Hematopoietic multipotent progenitor cell treated with erythropoietin and hydrocortisone succinate and interleukin-3 and kit ligand, for 8 days (in vitro differentiated cells): ENCODE measurements at places on chromosomes 3 and 15.
A peak's percentile ranks its signal among the peaks of the same experiment; 100 is the strongest.

GRCh38 chr3:168100777-168101492 is 5.2 kb upstream of the GOLIM4 start:
- no peak for DNase-seq

GRCh38 chr3:145266368-145266767 is 894.6 kb downstream of the PLOD2 start:
- no peak for DNase-seq

DNA sequence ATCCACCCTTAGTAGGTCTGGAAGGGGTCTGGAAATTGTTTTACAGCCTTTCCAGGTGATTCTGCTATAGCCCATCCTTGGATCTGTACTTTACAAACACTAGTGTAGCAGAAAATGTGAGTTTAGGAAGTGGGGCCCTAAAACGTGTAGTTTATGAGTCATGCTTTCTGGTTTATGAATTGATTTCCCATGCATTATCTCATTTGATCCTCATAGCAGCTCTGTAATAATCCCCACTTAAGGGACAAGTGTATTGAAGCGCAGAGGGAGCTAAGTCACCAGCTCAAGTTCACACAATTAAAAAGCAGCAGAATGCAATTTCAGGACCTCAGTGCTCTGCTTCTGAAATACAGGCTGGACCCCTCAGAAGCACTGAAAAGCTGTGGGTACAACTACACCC is 22.7 kb upstream of the STARD5 start:
- no peak for DNase-seq

- no peak for DNase-seq
Observed at GRCh38 chr15:79065361-79065705, 25.2 kb downstream of the RASGRF1 start.

DNA sequence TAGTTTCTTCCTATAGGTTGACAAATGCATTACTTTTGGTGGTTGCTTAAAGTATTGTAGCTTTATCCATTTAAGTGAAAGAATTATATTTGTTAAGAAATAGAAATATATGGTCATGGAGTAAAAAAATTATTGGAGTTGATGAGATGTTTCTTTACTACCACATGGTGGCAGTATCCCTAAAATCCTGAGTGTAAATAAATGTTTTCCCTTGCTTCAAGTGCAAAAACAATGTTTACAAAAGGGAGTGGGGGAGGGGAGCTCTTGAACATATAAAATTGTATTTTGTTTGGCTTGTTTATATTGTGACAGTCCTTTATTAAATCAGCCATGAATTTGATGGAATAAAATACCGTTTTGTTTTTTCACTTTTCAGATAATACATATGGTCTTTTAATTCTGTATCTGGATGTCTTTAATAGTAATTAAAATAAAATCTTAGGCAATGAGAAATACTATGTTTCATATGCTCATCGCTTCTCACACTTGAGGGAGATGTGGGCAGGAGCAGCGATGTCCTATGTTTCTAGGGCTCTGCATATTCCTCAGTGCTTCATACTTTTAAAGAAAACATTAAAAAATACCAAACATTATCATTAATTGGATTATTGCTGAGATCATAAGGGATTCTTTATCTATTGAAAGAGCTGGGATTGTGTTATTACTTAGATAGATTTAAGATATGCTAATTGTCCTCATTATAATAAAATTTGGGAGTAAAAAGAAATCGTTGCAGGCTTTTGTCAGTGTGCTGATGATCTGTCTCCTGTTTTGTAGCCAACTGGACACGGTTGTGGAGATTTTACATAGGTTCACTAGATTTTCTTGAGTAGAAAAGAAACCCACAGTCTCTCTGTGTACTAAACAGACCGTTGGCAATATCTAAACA is 349.7 kb downstream of the TUSC7 start:
- peak; percentile 21 for DNase-seq

DNA sequence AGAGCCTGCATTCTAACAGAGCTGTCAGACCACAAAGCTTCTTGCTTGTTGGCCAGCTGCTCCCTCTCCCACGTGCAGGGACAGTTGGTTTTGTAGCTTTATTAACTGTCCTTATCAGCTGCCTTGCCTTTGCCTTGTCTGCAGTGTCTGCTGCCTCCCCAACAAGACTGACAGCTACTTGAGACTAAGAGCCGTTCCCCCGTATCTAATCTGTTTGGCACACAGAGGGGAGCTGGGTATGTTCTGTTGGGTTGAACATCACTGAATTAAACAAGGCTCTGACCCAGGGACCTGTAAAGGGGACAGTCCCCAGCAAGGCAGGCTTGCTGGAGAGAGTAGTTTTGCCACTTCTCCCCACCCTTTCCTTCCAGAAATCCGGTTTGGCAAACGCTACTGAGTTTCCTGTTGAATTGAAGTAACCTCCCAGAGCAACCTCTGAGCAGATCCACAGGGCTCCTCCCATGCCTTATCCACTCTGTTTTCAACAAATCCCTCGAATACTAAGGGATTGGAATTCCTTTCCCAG is 116.1 kb downstream of the ANP32A start:
- peak; percentile 99 for DNase-seq

DNA sequence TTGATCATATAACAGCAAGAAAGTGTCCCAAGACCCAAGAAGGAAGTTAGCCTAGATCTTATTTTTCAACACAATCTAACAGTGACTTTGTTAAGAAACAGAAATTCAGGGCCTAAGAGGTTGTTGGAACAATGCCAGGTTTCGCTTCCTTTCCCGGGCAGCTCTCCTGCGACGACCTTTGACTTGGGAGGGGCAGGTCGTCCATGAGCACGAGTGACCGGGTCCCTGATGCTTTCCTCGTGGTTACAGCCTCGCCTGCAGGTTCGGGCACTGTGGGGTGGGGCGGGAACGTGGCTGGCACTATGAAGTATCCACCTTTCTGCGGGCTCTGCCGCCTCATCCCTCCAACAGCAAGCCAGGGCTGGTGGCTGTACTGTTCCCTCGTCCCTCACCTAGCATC is 90.1 kb upstream of the RGMA start:
- no peak for DNase-seq

DNA sequence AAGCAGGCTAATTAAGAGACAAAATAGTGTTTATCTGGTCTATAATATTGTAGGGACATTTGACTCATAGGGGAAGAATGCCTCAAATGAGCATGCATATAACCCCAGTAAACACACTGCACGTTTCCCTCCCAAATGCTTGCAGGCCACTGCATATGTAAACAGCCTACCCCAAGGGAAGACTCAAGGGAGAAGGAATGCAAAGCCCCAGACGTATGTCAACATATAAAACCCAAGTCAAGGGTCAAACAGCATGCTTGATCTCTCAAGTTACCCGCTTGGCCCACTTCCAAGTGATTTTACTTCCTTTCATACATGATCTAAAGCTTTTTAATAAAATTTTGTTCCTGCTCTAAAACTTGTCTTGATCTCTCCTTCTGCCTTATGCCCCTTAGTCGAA is 1090.0 kb downstream of the OTOL1 start:
- DNase-seq = no peak

- no peak for DNase-seq
Observed at GRCh38 chr3:136671921-136672320, 80.3 kb downstream of the STAG1 start.

GRCh38 chr15:99731336-99732123 is 1.7 kb downstream of the LYSMD4 start:
- DNase-seq = no peak
